ENCODE measurements at places on chromosomes 3 and 15. TPM values are rescaled to one million over a fixed set of nuclear protein-coding genes. Genes with fewer than 3 reads are reported as not detected.
A peak's percentile ranks its signal among the peaks of the same experiment; 100 is the strongest.

DNA sequence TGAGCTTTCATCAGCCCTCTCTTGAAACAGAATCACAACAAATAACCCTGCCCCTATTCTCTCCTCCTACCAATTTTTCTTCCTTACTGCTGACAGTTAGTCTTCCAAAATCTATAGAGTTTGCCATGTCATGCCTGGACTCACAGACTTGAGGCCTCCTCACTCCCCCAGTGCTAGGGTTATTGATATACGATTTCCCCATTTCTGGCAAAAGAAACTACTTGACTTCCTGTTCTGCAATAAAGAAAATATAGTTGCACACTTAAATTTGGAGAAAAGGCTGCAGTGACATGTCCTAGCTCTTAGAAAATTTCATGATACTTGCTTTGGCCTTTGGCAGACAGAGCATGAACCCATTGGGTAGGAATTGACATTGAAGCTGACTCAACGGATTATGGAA lies 75.9 kb downstream of the CYP19A1 start:
- H3K27ac ChIP-seq, result no peak overlapping the region
- DNase-seq, result no peak
- H3K4me1 ChIP-seq, result peaks cover 3% of the 10 kb centered on the region
- no peaks in the 10 kb centered on the region for H3K36me3 ChIP-seq
- no peaks in the 10 kb centered on the region for H3K27me3 ChIP-seq

GRCh38 chr3:105222568-105223093 lies 144.1 kb upstream of the ALCAM start:
- no peaks in the 10 kb centered on the region for H3K36me3 ChIP-seq
- no peak for DNase-seq
- no peaks in the 10 kb centered on the region for H3K4me1 ChIP-seq
- no peak overlapping the region for H3K4me3 ChIP-seq

DNA sequence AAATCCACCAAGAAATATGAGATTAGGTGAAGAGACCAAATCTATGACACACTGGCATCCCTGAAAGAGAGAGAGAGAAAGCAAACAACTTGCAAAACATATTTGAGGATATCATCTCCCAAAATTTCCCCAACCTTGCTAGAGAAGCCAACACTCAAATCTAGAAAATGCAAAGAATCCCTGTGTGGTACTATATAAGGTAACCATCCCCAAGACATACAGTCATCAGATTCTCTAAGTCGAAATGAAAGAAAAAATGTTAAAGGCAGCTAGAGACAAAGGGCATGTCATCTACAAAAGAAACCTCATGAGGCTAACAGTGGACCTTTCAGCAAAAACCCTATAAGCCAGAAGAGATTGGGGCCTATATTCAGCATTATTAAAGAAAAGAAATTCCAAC lies 622.1 kb upstream of the LMCD1 start:
- no peak overlapping the region for H3K27ac ChIP-seq
- no peak overlapping the region for H3K4me3 ChIP-seq
- no peak for DNase-seq
- H3K4me1 ChIP-seq, result peaks cover 3% of the 10 kb centered on the region
- no peaks in the 10 kb centered on the region for H3K27me3 ChIP-seq

DNA sequence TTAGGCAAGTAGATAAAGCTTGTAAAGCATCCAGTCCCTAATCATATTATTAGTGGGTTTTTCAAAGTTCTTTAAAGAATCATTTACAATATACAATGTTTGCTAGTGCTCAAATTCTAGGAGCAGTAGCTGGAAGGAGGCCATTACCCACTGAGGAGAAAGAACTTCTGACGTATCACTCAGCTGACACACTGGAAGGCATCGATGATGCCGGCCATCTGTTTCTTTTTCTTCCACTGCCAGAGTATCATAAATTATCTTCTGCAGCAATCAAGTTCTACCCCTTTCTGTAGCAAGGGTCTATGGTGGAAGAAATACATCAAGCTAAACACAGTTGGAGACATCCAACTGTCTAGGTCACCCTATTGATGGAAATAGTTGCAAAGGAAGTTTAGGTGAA lies 243.2 kb upstream of the LRRN1 start:
- peaks cover 4% of the 10 kb centered on the region for H3K4me1 ChIP-seq
- DNase-seq, result no peak
- no peak overlapping the region for H3K27ac ChIP-seq
- no peaks in the 10 kb centered on the region for H3K27me3 ChIP-seq
- H3K4me3 ChIP-seq, result no peak overlapping the region

GRCh38 chr15:77974416-77975331 lies 102.8 kb downstream of the TBC1D2B start:
- peak overlapping the region; percentile 46 for H3K27ac ChIP-seq
- no peak for DNase-seq
- H3K4me1 ChIP-seq, result peaks cover 28% of the 10 kb centered on the region
- H3K36me3 ChIP-seq, result no peaks in the 10 kb centered on the region
- no peaks in the 10 kb centered on the region for H3K27me3 ChIP-seq

PLSCR2 gene
- total RNA-seq, result not detected

All from heart left ventricle (tissue), 16 donors.